Stromal cell of bone marrow (primary cell): ENCODE measurements at places on chromosomes 1 and 21.

DNA sequence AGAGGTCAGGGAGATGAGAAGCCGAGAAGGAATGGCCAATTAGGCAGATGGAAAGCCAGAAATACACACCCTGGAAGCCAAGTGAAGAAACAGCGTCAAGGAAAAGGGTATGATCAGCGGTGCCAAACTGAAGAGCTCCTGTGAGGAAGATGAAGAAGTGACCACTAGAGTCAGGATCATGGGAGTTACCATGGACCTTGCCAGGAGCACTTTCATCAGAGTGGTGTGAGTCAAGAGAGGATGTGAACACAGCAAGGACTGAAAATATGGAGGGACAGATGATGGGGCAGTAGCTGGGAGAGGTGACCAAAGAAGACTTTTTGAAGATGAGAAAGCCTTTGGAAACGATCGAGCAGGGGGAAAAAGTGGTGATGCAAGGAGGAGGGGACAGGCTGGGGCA, 50.4 kb downstream of the CD34 start:
- DNase-seq, result no peak

GRCh38 chr1:113255720-113256347, 134.5 kb upstream of the MAGI3 start:
- DNase-seq, result no peak

GRCh38 chr21:38346286-38346685, 89.5 kb downstream of the KCNJ15 start:
- DNase-seq, result no peak

DNA sequence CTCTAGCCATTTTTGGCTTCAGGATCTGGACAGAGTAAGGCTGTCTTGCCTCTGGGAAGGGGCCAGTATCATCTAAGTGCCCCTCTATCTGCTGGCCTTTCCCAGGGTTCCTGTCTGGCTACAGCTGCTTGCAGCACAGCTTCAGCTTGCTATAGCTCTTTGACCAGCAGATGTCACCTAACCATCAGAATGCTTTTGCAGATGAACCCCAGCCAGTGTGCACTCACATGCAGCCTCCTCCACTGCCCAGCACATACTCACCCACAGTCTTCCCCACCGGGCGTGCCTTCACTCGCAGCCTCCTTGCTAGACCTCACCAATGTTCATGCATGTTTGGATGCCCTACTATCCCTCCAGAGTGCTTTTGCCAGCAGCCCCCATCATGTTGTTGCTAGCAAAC, 769.0 kb downstream of the BRINP3 start:
- no peak for DNase-seq

DNA sequence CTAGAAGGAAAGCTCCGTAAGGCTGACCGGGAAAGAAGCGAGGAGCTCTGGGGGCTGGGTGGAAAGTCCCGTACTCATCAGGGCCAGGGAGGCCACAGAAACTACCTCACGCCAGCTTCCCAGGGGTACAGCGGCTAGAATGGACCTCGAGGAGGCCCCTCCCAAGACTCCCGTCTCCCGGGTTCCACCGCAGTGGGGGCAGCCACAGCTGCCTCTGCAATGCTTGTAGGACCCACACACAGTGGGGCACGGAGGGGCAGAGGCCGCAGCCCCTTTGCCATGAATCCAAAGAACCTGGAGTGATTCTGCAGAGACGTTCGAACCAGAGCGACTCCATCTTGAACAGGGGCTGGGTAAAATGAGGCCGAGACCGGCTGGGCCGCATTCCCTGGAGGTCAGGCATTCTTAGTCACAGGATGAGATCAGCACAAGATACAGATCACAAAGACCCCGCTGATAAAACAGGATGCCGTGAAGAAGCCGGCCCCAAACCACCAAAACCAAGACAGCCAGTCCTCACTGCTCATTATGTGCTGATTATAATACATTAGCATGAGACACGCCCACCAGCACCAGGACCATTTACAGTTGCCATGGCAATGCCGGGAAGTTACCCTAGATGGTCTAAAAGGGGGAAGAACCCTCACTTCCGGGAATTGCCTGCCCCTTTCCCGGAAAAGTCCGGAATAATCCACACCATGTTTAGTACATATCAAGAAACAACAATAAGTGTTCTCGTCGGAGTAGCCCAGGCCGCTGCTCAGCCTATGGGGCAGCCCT, 1.6 kb upstream of the ANKRD65 start:
- DNase-seq, result no peak

- no peak for DNase-seq
Observed at GRCh38 chr1:17161137-17161740, 42.0 kb upstream of the PADI2 start.

DNA sequence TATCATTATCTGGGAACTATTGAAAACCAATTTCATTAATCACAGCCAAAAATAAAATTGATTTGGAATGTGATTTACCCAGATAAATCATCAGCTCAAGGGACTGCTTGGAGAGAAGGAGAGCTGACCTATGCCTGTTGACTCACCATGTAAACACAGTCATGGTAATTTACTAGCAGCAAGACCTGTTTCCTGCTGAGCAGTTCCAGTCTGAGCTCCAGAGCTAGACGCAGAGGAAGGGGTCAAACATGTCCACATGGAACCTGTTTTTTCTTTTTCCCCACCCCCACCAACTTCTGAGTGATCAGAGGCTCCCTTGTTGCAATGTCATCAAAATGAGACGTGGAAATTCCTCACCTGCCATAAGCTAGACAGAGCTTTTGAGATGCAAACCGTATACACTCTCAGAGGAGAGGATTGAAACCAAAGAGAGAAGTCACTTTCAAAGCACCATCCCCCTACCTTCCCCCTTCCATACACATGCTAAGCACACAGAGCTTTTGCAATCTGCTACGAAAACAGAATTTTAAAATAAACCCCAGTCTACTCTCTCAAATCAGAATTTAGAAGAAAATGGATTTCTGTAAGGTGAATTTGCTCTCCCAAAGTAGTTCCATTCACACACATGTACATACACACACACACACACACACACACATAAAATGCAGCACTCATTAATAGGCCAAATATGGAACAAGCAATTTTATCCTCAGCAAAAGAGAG, 55.9 kb upstream of the PTGFRN start:
- peak; percentile 58 for DNase-seq

DNA sequence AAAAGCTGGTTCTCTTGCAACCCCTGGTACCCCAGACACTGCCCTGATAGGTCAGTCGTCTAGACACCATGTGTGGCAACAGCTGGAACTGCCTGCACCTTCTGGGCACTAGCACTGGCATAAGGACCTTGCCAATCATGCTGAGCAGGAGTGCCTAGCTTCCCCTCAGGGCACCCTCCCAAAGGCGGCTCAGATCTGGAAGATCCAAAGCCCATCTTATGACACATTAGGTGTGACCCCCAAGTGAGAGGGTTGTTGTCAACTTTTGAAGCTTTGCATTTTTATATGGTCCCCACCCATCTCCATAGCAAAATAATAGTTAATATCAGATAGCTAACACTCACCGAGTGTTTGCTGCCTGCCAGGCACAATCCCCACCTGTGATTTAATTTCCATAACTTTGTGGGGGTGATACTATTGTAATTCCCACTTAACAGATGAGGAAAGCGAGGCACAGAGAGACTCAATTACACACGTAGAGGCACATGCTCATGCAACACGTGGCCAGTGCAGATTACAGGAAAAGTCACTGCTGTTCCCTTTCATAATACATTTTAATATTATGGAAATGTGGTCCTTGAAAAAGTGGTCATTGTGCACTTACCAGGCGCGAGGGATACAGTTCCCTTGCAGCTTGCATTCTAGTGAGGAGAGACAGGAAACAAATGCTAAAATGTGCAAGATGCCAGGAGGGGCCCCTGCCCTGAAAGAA, 25.8 kb downstream of the EXOC8 start:
- DNase-seq, result no peak

DNA sequence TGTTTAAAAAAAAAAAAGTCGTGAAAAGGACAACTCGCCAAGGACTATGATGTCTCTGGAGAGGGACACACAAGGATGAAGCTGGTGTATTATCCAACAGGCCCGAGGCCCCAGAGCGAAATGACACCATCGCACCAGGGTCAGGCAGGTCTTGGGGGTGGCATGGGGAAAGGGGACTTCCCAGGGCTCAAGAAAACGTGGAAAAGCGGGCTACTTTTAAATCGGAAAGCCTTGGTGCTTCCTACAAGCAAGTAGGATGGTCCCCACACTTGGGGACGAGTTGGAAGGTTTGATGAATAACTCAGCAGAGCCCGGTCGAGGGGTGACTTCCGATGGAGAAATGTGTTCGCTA, 505 bp upstream of the GNPAT start:
- no peak for DNase-seq

DNA sequence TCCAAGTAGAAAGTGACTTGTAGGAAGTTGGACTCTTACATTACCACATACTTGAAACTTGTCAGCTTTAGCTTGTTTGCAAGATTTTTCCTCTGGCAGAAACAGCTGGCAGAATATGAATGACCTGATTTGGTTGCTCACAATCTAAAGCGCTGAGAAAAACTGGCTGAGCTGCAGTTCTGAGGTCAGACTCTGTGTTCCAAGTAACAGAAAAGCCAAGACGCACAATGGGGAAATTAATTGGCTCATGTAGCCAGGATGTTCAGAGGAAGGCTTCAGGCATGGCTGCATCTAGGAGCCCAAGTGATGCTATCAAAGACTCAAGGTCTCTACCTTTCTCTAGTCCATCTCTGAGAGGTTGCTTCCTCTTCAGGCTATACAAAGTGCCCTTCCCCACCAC, 27.0 kb downstream of the ALPL start:
- DNase-seq, result peak; percentile 57

DNA sequence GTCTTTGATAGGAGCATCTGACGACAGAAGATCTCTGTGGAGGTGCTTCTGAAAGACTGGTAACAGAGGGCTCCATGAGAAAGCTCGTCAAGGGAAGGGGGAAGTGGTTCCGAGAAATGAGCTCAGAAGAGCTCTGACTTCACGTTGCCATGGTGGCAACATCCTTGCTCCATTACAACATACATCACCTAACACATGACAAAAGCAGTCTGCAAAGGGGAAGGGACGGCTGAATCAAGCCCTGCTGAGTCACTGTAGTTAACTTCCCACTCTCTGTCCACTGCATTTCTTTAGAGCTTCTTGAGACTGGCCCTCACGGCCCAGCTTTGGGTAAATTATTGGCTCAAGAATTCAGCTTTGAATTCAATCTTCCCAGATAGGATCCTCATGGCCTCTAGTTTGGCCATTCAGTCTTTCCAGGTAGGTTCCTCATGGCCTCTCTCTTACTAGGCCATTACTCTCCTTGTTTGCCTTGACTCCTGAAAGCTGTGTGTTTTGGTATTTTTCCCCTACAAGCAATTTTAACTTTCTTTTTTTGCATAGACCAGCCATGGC, 88.0 kb upstream of the ZNF648 start:
- DNase-seq, result peak; percentile 40

- DNase-seq, result no peak
Observed at GRCh38 chr1:212437179-212437798, 4.6 kb downstream of the NENF start.

- no peak for DNase-seq
Observed at GRCh38 chr1:210754878-210755665, 378.9 kb downstream of the KCNH1 start.

DNA sequence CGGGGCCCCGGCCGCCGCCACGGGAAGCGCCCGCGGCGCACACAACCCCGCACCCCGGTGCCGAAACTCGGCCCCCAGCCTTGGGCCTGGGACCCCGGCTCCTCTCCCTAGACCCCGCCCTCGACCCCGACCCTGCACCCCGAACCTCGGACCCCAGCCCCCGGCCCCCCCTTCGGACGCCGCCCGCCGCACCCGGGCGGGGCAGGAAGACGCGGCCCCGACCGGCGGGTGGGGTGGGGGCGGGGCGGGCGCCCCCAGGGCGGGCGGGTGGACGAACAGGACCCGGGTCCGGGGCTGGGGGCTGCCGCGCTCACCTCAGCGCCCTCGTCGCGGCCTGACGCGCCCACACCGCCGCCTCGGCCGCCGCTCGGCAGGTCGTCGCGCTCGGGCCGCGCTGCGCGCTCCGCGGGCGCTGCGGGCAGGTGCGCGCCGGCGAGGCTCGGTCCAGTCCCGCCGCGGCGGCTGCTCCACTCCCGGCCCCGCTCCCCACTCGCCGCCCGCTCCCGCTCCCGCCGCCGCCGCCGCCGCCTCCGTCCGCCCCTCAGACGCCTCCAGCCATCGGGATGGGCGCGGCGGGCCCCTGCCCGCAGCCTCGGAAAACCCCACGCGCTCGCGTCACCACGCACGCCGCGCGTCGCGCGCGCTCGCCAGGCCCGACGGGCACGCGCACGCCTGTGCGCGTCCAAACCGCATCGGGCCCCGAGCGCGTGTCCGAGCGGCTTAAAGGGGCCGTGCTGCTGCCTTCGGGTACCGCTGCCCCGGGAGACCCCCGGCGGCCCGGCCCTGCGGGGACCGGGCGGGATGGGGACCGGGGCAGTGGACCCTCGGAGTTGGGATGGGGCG, at the start of gene GNB1:
Gene GNB1, minus strand, starts transcription at position 582 of the 843 bp plus-strand sequence. CDS start 65,634 bp downstream, outside the sequence.
- DNase-seq, result peak; percentile 77

DNA sequence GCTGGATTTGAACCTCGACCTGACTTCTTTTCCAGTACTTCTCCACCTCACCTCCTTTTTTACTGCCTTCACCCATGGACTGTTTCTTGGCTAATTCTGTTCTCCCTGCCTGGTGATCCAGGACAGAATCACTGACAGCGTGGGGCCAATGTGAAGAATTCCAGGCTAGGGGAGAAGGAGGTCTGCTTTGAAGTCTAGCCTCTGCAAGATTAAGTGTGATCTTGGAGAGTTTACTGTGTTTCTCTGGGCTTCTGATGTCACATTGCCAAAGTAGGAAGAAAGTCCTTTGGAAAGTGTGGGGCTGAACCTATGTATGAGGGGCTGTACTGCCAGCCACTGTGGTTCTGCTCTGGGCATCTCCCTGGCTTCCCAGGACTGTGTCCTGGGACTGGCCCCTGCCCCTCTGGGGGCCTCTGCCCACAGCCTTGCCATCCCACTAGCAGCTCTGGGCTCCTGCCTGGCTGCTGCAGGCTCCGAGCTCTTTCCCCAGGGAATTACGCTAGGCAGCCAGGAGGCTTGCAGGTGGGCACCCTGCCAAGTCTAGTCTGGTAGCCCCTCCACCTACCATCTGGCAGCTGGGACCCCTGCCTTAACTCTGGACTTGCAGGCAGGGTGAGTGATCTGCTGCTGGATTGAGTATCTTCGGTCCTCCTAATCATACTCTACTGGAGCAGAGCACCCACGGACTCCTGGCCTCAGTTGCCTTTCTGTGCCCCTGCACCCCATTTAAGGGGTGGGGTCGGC, 52.2 kb downstream of the YARS1 start:
- no peak for DNase-seq
